ENCODE measurements at places on chromosomes 5 and 9. TPM values are rescaled to one million over a fixed set of nuclear protein-coding genes. Genes with fewer than 3 reads are reported as not detected.

DNA sequence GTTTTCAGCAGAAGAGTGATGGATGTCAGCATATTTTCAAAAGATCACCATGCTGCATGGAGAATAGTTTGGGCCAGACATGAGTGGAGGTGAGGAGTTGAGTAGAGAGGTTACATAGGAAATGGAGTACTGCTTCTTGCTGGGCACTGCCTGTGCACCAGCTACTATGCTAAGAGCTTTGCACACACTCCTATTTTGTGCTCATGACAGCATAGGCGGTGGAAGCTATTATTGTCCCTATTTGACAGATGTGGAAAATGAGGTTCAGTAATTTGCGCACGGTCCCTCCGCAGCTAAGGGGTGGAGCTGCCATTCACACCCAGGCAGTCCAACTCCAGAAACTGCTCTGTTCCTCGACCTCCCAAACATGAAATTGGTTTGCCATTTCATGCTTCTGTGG lies 67.8 kb downstream of the ENTREP1 start:
- DNase-seq = no peak

- no peak for DNase-seq
These were observed 263.5 kb upstream of the PTPRD start for GRCh38 chr9:10876333-10876732.

GRCh38 chr5:1103505-1104326 lies 8.1 kb downstream of the SLC12A7 start:
- DNase-seq = no peak

DNA sequence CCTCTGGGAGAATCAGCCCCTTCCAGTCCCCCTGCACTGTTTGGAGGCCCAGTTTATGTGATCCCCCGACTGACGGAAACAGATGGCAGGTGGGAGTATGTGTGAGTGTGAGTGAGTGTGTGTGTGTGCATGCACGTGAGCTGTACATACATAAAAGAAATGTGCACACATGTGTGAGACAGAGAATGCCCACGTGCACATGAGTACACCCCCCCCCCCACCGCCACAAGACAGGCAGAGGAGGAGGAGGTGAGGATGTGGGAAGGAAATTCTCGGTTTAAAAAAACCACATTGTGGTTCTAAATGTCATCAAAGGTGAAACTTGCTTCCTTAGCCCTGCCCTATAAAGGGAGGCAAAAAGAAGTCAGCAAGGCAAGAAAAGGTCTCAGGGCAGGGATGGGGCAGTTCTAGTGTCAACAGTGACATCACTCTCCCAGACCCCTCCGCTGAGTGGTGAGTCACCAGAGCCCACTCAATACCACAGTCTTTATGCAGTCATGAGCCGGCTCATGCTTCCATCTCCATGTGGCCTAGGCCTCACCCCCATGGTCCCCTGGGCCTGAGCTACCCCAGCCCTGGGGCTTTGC lies 79.2 kb upstream of the HSPA9 start:
- peak; percentile 81 for DNase-seq

- DNase-seq = no peak
These were observed 48.0 kb downstream of the RAB14 start for GRCh38 chr9:121153642-121154041.

DNA sequence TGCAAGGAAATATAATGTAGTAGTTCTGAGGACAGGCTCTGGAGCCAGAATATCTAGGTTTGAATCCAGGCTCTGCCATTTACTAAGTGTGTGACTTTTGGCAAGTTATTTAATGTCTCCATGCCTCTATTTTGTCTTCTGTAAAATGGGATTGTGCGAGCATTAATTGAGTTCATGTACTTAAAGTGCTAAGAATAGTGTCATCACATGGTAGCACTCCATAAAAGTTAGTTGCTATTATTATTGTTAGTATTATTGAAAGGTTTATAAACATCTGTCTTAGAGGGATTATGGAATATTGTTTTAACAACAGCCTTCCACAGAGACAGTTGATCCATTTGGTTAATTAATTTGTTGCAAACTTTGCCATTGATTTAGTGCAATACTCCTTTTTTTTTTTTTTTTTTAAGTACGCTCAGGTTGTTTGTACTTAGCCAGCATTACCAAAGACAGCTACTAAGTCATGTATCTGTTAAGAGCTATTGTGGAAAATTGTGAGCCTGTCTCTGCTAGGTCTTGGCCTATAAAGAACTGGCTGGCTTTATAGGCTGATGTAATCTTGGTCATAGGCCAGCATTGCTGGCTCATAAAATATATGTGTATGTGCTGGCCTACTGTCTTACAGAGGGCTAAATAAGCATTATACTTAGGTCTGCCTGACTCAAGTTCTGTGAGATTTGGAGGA lies 174.7 kb downstream of the WDR70 start:
- DNase-seq = no peak

DNA sequence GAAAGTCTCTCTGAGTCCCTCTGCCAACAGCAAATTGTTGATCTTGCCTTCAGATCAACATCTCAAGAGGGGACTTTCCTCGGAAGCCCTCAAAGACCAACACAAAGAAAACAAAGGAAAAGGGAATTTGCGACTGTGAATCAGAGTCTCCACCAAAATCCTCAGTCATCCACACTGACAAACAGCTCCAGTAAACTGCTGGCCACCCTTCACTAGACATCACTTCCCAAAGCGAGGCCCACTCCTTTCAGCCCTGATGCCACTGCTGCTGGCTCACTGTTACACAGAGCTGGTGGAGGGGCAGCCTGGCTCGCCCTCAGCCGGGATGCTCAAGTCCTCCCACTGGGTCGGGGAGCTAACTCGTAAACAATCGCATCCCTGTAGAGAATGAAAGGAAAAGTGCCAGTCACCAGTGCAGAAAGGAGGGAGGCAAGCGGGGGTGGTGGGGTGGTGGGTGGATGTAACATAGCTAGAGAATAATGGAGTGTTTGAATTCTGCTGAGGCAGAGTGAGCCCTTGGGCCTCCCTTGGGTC lies 1.3 kb downstream of the FGF1 start:
- no peak for DNase-seq

- no peak for DNase-seq
These were observed 547.2 kb downstream of the IRX1 start for GRCh38 chr5:4142842-4143241.

DNA sequence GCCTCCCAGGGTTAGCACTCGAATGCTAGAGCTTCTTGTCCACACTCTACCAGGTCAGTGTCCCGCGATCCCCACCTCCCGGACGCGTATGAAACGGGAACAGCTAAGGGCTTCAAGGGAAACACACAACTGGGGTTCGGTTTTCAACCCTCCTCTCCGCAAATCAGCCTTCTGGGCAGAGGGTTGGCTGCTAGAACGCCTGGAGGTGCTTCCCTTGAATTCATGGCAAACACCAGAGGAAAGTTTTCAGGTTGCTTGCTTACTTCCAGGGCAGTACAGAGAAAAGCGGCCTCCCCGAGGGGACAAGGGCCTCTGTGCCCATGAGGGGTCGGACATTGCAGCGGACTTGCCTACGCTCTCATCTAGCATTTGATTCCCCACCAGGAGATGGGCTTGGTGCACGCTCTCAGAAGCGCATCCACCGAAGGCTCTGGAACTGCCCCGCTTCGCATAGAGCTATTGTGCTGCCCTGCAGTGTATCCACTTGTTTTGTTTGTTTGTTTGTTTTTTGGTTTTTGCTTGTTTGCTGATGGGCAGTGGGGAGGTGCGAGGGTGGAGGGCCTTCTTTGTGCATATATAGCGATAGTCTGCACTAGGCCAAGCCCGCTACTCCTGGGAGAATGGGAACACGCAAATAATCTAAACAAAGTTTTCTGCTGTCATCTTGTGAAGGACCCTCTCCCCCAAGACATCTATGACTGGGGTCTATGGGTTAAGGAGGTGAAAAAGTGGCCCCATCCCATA lies 1.3 kb upstream of the DMRT3 start:
- no peak for DNase-seq

DNA sequence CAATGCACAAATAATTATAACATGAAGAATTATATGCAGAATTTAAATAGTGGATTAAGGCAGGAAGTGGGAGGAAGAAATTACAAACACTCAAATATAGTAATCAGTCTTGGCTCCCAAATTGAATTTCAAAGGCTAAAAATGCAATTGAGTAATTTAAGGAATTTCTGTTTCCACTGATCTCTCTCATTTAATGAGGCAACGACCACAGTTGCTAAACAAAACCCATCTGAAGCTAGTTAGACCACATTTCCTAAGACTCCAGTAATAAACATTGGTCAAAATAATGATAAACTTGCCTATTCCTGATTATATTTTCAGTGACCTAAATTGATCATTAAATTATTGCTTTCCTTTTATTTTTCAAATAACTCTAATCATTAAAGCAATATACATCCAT lies 174.3 kb upstream of the GRIN3A start:
- no peak for DNase-seq

DNA sequence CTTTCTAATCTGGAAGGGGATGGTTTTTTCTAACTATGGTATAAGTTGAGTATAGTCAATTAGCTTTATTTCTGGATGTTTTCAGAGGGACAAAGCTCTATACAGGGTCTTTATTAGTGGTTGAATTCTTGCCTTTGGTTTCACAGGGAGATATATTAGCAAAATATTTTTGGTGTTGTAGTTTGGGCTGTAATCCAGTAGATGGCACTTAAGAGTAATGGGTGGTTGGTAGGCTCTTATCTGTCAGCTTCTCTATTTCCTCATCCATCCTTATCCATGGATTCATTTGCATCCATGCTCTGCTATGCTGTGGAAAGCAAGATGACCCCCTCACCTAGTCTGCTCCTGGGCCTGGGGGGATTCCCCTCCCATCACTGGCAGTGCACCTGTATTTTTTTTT lies 363.6 kb upstream of the CYLC2 start:
- no peak for DNase-seq

DNA sequence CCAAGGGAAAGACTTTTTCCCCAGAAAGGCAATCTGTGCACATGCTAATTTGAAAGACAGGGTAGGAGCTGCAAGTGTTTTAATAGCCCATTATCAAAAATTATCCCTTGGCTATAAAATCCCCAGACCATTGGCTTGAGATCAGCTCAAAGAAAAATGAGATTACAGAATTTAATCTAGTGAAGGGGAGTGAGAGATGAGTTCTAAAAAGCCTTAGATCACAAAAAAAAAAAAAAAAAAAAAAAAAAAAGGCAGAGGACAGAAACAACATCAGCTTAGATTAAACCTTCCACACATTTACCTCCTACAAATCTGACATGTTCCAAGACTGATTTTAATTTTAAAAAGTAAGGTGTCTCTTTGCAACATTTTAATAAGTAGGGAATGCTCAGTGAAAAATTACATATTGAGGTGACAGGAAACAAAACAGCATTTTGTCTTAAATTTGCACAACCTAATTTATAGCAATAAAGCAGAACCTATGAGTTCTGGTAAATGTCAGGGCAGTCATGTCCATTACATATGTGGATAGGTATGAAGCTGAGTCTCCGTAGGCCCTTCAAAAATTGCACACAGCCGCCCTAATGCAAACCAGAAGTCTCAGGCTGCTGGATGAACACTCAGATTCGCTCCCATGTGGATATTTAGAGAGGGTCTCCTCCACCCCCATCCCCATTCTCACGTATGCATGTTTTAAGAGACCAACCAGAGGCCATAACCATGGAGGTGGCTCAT lies 43.4 kb downstream of the NFIB start:
- no peak for DNase-seq

DNA sequence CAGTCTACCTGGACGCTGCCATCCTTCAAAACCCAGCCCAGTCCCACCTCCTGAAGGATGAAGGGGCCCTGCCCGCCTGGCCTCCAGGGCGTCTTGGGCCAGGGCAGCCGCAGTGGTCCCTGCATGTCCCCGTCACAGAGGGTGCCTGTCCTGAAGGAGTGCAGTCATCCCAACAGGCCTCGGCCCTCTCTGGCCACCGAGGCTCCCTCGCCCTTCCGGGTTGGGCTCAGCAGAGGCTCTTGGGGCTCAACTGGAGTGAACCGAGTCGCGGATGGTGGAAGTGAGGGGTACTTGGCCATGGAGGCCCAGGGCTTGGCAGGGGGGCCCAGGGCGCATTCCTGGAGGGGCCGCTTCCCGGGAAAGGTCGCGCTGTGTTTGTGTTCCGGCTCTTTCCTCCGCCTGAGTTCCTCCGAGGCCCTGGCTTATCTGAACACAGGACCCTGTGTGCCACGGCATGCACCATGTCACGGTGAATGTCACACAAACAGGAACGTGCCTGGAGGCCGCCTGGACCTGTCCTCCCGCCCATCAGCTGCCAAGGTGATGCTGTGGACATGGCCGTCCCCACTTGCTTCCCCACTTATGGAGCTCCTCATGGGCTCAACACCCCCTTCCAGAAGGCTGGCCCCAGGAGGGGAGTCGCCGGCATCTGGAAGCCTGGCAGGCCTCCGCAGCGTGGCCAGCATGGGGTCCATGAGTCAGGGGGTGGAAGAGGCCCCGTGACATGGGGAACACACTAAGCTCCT lies 25.7 kb upstream of the OBP2B start:
- DNase-seq = no peak

DNA sequence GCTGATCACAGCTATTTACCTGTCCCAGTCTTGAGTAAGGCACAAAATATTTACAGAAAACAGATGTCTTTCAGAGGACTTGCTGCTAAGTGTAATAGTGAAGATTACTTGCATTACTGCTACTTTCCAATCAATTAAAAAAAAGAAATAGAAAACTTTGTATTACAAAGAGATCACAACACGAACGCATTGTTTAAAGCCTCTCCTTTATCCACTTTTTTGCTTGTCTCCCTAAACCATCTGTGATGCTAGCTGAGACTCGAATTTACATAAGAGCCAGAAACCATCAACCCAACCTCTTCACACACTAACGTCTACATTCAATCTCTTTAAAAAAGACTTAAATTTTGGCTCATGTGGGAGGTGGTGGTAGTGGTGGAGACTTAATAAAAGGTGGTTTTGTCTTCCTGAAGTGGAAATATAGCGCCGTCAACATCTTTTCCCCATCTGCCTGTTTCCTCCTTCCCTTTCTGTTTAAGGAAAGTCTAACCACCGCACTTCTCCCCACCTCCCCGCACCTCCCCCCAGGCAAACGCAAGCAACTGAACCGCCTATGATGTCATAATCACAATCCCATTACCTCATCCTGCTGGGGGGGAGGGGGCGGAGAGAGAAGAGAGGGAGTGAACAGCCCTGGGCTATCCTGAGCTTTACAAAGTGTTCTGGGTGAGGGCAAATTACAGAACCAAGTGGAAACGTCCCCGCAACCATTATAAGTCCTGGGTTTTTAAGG lies 948 bp upstream of the FAM53C start:
- DNase-seq = peak; percentile 85

Gene ZNF367
- 1.5 TPM for polyA plus RNA-seq

Gene MCC
- polyA plus RNA-seq = 4.9 TPM

Gene INSYN2B
- polyA plus RNA-seq = not detected

Gene SIT1
- polyA plus RNA-seq = 196 TPM

Gene CBY3
- polyA plus RNA-seq = not detected

Gene CMYA5
- polyA plus RNA-seq = 0.10 TPM

Gene PRLR
- not detected for polyA plus RNA-seq

Gene TMEM252
- polyA plus RNA-seq = not detected

Gene IFNA16
- not detected for polyA plus RNA-seq

Gene RLN2
- polyA plus RNA-seq = 8.8 TPM
